ENCODE measurements at places on chromosomes 4 and X.

DNA sequence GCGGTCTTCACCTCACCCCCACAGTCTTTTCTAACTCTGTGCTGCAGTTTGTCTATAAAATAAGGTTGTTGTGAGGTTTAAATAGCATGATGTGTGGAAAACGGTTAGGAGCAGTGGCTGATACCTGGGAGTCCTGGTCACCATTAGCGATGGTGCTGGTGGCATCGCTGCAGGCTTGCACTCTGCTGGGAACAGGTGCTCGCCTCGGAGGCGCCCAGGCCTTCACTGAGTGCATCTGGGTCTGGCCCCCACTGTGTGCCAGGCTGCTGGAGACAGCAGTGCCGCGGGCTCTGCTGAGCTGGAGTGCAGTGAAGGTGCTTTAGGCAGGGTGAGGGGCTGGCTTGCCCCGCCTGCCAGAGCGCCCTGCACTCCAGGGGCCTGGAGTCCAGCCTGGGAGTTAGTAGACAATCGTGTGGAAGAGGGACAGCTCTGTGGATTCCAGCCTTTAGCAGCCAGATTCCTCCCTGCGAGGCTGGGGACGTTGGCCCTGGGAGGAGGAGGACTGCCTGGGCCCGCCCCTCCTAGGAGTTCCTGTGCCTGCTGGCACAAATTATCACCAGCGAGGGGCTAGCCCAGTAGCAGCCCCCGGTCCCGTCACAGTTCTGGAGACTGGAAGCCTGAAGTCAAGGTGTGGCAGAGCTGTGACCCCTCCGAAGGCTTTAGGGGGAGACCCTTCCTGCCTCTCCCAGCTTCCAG, 7.3 kb downstream of the RGS12 start:
- peak; percentile 44 for DNase-seq

DNA sequence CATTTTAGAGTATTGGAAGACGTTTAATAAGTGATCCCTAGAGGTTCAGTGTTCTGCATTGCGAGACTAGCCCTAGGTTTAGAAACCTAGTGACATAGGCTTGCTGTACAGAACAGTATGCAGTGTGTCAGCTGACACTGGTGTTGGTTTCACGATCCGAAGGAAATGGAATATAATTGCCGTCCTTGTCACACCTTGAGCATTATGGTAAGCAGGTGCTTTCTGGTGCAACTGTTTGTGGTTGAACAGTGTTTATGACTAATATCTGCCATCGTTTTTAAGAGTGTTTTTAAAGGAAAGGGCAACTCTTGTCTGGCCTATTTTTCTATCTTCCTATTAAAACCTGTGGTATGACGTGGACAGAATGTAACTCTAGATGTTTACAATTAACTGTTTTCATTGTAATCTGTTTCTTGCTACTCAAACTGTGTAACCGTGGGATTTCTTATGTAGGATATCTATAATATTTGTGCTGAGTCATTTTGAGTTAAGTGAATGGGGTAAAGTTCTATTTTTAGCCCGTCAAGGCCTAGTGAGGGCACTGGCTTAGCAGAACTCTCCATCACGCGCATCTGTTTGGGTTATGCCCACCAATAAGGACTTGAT, 53.8 kb upstream of the TBC1D14 start:
- DNase-seq = no peak

DNA sequence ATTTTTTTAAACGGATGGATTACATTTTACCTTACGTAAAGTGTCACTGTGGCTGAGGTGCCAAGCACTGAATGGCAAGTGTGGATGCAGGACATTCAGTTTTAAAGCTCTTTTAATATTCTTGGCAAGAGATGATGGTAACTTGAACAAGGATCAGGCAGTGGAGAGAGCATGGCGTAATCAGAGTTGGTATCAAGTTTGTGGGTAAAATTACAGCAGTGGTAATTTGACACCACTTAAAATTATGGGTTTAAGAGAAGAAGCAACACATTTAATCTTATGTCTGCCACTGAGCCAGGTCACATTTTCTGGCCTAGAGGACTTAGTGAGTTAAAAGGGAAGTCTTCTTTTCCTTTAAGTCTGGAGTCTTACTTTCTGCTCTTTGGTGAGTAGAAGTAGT, 100.5 kb downstream of the NAA11 start:
- DNase-seq = no peak

GRCh38 chr4:55749666-55750065, 69.9 kb upstream of the EXOC1L start:
- DNase-seq = no peak

GRCh38 chr4:183888564-183888963, 16.5 kb upstream of the STOX2 start:
- DNase-seq = no peak

DNA sequence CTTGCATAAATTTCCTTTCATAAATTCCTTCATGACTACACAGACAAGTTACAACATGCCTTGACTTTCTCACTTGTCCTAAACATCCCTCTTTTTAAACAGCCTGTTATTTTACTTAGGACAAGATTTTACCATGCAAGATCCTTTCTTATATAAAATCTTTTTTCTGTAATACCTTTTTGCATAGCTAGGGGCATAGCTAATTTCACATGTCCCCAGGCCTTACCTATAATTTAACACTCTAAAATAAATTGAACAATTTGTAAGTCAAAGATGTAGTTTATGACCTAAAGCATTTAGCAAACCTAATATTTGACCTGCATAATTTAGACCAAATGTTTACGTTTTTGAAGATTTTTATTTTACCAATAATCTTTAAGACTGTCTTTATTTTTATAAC, 396.3 kb upstream of the FSTL5 start:
- DNase-seq = no peak

- DNase-seq = no peak
Observed at GRCh38 chr4:108382751-108383150, 214.0 kb upstream of the LEF1 start.

GRCh38 chr4:99846891-99847290, 30.3 kb downstream of the DAPP1 start:
- no peak for DNase-seq

GRCh38 chr4:87838205-87838604, 5.4 kb downstream of the MEPE start:
- no peak for DNase-seq

GRCh38 chrX:77528034-77528433, 80.8 kb downstream of the FGF16 start:
- DNase-seq = no peak

DNA sequence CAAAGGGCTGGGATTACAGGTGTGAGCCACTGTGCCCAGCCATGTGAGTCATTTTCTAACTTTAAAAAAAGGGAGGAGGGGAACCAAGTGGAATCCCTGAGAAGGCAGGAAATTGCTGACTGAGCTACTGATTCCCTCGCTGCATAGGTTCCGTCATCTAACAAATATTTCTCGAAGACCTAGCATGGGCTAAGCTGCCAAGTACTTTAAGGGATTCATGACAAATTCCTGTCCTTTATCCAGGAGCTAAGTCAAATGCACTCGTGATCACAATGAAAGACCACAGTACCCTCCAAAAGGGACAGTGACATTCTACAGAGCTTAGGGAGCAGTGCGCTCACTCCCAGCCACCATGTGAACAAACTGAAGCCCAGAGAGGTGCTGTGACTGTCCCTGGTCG, 33.2 kb upstream of the MAN2B2 start:
- no peak for DNase-seq

- DNase-seq = no peak
Observed at GRCh38 chr4:10347281-10347795, 109.9 kb downstream of the ZNF518B start.

DNA sequence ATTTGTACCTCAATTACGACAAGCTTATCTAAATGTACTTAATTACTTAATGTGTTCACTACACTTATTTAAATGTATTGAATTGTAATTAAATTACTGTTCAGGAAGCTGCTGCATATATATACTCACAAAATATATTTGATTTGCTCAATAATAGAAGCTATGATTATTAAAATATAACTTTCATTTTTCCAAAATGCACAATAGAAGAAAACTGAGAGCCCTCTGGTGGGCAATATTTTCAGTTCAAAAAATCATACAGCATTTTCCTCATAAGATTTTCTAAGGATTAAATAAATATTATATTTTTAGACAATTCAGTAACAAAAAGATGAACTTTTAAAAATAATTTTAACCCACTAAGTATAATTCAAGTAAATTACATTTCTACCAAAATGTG, 217.3 kb downstream of the DKK2 start:
- DNase-seq = no peak

GRCh38 chrX:18617407-18617750, 54.5 kb downstream of the RS1 start:
- DNase-seq = no peak

DNA sequence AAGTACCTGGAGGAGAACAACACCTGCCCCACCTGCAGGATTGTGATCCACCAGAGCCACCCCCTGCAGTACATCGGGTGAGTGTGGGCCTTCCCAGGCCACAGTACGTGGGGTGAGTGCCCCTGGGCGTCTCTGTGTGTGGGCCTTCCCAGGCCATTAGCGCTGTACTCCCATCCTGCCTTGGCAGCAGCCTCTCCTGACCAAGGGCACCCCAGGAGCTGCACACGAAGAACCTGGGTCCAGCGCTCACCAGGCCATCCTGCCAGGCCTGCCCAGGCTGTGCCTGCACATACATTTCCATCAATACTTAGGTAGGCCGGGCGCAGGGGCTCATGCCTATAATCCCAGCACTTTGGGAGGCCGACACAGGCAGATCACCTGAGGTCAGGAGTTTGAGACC, 29.3 kb downstream of the PCGF3 start:
- DNase-seq = no peak

GRCh38 chr4:68385267-68385666, 35.4 kb upstream of the YTHDC1 start:
- DNase-seq = no peak

- no peak for DNase-seq
Observed at GRCh38 chr4:74109870-74110605, 11.0 kb upstream of the CXCL2 start.

All from sciatic nerve (tissue), 2 donors.